ENCODE measurements at places on chromosomes 3 and 15. TPM values are rescaled to one million over a fixed set of nuclear protein-coding genes. Genes with fewer than 3 reads are reported as not detected.
A peak's percentile ranks its signal among the peaks of the same experiment; 100 is the strongest.

GRCh38 chr15:40787344-40787841 is 17.6 kb downstream of the C15orf62 start:
- DNase-seq = peak; percentile 94

- no peak for DNase-seq
These were observed 25.8 kb downstream of the AQR start for GRCh38 chr15:34943711-34944110.

- no peak for DNase-seq
These were observed 509.9 kb downstream of the MECOM start for GRCh38 chr3:169153656-169154055.

DNA sequence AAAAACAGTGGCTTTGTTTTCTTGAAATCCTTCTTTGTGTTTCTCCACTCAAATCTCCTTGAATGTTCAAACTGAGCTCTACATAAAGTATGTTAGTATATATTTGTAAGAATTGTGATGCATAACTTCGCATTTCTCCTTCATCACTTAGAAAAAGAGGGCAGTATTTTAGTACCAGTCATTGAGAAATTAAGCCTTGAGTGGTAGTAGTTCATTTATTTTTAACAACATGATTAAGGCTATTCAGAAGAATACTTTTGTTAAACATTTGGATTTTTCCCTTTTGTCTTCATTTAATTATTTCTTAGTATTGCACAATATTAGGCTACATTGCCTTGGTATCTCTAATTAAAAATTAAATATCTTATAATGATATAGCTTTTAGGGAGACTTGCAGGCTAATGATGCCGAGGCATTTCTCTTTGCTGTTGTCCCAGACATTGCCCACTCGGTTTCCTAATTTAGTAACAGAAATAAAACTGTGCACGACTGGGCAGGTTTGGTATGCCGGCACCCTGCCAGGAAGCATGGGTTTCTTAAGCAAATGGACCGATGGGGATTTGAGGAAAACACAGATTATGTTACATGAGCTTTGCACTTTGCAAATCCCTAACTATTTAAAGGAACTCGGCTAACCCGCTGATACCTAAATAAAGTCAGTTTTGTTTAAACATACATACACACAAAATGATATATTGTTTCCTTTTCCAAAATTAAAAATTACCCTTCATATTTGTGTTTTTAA is 54.7 kb downstream of the LRRC28 start:
- peak; percentile 83 for DNase-seq

DNA sequence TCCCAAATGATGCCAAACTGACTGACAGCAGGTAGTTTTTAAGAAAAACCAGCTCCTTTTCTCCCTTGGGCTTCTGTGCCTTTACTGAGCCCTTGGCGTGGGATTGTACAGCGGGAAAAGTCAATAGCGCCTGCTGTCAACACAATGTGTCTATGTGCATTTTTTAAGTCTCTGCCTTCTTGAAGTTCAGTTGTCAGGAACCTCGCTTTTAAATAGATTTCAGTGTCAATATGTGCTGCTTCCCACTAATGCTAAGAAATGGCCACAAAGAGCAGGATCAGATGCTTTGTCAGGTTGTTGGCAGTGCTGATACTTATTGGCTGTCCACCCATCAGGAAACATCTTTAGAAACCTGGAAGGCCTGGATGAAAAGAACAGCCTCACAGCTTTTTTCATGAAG is 424.4 kb downstream of the C3orf38 start:
- no peak for DNase-seq

DNA sequence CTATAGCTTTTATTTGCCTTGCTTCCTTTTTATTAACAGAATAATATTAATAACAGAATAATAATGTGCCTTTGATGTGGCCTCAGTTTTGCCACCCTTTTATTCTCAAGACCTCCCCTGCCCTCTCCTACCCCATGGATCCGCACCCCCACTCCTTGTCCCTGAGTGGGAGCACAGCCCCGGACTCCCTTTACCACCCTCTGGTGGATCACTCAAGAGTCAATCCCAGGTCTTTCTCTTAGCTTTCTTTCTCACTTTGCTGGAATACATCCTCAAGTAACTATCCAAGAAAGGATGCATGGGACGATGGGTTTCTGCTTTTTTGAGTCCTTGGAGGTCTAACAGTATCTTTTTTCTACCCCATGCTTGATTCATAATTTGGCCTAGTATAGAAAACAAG is 63.4 kb downstream of the KLF13 start:
- no peak for DNase-seq

DNA sequence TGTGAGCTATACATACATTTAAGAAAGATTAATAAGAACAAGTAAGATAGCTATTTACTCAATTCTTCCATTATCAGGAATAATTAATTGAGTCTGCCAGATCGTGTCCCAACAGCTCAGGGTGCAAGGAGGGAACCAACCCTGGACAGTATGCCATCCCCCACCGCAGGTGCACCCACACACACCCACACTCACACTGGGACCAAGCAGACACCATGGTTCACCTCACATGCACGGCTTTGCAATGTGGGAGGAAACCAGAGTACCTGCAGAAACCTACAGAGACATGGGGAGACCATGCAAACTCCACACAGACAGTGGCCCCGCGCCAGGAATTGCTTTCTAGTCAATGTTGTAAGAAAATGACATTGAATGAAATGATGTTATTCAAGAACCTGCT is 20.0 kb upstream of the TJP1 start:
- DNase-seq = no peak

DNA sequence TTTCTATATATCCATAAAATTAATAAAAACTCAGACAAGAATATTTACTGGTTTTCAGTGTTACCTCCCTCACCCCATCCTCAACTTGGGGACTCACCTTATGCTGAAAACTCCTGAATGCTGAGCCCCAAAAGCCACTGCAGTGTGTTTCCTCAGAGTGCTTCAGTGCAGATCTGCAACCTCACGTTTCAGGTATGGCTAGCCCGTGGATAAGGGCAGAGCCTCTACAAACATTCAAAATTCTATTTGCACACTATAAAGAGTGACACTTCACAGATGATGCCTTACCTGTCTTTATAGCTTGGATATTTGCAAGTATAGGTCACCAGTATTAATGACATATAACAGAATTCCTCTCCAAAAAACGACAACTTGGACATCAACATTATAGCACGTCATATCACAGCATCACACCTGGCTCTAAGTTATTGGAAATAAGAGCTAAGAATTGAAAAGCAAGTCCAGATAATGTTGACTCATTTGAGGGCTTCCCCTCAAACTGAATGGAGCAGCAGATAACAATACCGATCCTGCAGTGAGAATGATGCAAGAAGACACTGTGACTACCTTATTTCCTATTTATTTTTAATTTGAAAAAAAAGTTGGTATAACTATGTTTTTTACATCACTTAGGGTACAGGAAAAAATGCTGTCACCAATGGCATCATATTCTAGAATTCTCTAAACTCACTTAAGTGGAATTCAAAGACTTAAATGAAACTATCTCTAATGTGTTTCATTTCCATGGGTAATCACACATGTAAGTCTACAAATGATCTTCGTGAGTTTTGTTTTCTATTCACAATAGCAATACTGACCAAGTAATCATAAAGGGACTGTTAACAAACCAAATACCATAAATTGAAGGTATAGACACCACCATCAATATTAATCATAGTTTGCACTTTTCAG is 40.7 kb upstream of the RSL24D1 start:
- DNase-seq = no peak

Gene CKMT1A
- total RNA-seq = 6.5 TPM

Gene CCR9
- not detected for total RNA-seq

Gene XCR1
- not detected for total RNA-seq

Gene NR2E3
- not detected for total RNA-seq

Gene AMIGO3
- not detected for total RNA-seq

Gene MEX3B
- total RNA-seq = 15.6 TPM

Gene CAMP
- total RNA-seq = not detected

Gene LMAN1L
- not detected for total RNA-seq
